ENCODE measurements at places on chromosomes 2 and 18.

DNA sequence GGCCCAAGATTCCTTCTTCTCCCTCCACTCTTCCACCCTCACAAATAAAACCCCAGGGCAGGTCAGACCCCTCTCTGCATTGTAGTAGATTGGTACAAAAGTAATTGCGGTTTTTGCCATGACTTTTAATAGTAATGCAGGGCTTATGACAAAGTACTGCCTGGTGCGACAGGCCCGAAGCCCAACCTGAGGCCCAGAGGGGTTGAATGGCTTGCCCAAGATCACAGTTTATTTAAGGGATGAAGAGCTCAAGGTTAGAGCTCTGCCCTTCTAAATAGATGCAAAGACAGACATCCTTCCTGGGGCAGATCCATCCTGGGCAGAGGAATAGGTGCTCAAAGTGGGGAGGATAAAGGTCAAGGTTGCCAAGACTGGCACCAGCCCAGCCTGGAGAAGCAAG is 899 bp upstream of the PSTPIP2 start:
- no peak for DNase-seq

GRCh38 chr18:24063121-24063731 is 48.7 kb downstream of the TTC39C start:
- DNase-seq: no peak

GRCh38 chr2:71950256-71951082 is 197.2 kb downstream of the CYP26B1 start:
- DNase-seq: no peak

GRCh38 chr2:174939046-174939445 is 66.1 kb downstream of the CHN1 start:
- no peak for DNase-seq

DNA sequence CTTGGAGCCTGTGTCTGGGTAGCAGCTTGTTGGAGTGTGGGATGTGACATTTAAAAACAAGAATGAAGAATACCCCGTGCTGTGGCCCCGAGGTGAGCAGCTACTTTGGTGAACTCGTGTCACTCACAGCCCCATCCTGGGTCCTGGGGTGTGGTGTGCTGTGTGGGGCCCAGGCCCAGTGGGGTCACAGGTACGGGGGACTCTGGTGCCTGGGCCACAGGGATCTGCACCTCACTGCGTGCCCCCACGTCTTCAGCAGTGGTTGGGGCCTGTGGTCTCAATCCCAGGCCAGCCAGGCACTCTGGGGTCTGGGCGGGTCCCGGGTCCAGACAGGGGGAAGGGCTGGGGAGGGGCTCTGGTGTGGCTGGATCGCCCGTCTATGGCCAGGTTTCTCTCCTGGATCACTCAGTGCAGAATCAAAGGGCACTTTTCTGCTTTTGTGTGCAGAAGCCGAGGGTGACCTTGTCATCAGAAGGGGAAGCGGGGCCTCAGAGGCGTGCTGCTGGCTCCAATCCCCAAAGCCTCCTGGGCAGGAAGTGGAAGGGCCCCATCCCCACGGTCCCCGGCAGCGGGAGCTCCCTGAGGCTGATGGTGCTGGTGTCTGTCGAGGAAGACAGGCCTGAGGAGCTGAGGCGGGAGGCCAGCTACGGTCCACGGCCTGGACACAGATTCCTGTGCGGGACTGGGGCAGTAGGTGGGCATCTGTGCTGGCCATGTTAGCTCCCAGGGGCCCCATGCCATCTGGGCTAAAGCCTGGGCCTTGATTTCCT is 1.4 kb downstream of the GPR35 start:
- DNase-seq: no peak

GRCh38 chr2:162917626-162918025 is 79.1 kb upstream of the KCNH7 start:
- DNase-seq: no peak

DNA sequence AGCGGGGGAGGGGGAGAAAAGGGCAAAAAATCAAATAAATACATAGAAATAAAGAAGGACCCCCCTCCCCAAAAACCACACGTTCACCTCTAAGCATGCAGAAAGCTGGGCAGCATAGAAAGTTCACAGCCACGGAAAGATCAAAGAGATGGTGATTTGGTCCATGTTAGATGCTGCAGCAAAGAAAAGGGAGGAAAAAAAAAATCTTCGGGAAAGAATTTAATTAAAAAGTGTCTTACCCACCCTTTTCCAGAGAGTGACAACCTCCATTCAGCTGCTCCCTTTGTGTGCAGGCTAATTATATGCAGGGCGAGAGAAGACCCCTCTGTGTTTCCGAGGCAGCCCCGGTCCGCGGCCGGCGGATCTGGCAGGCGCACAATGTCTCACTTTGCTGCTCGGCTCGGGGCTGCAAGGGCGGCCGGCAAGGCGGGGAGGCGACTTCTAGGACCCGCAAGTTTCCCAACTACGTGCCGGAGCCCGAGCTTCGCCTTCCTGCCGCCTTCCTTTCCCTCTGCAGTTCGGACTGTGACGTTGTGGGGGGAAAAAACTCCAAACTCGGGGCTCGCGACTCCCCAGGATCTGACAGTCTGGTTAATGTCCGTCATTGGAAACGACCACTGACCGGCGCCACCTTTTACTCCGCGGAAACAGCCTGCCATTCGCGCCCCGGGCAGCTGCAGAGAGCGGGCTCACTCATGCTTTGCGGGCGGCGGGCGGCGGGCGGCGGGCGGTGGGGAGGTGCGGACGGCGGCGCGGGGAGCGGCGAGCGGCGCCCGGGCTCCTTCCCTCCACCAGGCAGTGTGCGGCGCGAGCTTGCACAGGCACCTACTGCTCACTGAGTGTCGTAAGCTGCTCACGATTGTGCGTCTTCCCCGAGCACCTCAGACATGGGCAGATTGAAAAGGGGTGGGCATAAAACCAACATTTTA is at the start of gene LRRTM1:
TSS of gene LRRTM1 (minus strand) at position 844 of the 929 bp plus-strand sequence. CDS start 933 bp downstream, outside the sequence.
- DNase-seq: no peak

- no peak for DNase-seq
Observed at GRCh38 chr2:120857931-120858330, 122.3 kb downstream of the GLI2 start.

GRCh38 chr18:23238651-23239349 is 103.5 kb downstream of the CABLES1 start:
- DNase-seq: no peak

- DNase-seq: no peak
Observed at GRCh38 chr18:63306249-63306648, 13.3 kb downstream of the BCL2 start.

GRCh38 chr2:225037415-225038230 is 4.6 kb downstream of the DOCK10 start:
- no peak for DNase-seq

DNA sequence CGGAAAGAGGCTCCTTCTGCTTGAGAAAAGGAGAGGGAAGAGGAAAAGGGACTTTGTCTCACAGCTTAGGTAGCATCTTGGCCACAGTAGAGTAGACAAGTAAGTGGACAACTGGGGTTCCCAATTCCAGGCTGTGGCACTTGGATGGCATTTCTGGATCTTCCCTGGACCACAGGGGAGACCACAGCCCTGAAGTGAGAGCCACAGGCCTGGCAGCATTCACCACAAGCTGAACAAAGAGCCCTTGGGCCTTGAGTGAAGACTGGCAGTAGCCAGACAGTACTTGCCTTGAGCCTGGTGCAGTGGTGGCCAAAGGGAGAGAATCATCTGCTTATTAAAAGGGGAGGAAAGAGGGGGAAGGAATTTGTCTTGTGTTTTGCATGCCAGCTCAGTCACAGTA is 226.1 kb upstream of the KLHL14 start:
- DNase-seq: no peak

DNA sequence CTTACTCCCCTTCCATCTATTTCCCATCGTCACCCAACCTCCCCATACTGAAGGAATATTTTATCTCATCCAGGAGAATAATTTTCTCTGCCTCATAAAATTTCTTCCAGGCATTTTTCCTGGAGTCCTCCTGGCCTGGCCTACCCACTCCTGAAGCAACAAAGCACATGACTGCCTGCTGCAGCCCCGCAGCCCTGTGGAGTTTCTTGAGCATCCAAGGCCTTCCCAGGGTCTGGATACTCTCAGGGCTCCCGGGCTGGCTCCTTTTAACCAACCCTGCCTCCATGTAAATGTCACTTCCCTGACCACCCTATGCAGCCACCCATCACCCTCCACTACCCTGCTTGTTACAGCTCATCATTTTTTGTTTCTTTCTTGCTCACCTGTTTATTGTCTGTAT is 64.0 kb downstream of the CDH20 start:
- no peak for DNase-seq

DNA sequence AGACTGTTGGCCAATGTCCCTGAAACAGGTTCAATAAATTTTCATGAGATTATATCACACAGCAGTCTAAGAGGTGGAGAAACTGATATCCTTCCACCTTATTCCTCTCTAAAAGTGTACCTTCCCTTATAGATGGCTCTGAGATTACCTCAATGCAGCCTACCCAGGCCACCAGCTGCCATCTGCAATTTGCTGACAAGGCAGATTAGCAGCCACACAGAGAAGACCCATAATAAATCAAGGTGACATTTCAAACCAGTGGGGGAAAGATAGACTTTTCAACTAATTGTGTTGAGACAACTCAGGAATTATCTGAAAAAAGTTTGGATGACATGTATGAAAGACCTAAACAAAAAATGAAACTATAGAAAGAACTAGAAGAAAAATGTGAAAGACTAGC is 43.2 kb downstream of the ZBTB7C start:
- no peak for DNase-seq
